GM12878 (cell line): ENCODE measurements at places on chromosomes 3 and 15. TPM values are rescaled to one million over a fixed set of nuclear protein-coding genes. Genes with fewer than 3 reads are reported as not detected.

- no peaks in the 10 kb centered on the region for H3K27me3 ChIP-seq
- no peak overlapping the region for H3K27ac ChIP-seq
- H3K36me3 ChIP-seq = peaks cover 7% of the 10 kb centered on the region
- DNase-seq = no peak
Observed at GRCh38 chr3:157148196-157148889, 11.6 kb downstream of the CCNL1 start.

DNA sequence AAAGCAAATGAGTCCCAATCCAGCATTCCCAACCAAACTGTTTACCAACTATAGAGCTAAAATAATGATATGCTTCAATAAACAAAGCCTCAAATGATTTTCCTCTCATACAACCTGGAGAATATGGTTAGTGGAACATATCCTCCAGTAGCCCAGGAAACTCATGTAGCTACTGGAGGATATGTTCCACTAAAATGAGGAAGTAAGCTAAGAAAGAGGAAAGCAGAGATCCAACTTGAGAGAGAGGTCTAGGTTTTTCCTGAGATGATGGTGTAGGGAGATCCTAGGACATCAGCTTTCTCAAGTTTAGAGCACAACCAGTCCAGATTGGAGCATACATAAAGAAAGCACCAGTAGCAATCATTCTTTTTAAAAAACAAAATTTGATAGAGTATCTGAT lies 44.6 kb upstream of the SLC4A7 start:
- H3K27ac ChIP-seq = no peak overlapping the region
- no peak for DNase-seq
- peaks cover 2% of the 10 kb centered on the region for H3K4me1 ChIP-seq
- H3K4me3 ChIP-seq = no peak overlapping the region

ADPRH gene
- total RNA-seq = 24.9 and 26.0 TPM in 2 replicates

RBSN gene
- total RNA-seq = 10.7 and 11.9 TPM in 2 replicates
